ENCODE measurements at places on chromosomes 7 and 10.

DNA sequence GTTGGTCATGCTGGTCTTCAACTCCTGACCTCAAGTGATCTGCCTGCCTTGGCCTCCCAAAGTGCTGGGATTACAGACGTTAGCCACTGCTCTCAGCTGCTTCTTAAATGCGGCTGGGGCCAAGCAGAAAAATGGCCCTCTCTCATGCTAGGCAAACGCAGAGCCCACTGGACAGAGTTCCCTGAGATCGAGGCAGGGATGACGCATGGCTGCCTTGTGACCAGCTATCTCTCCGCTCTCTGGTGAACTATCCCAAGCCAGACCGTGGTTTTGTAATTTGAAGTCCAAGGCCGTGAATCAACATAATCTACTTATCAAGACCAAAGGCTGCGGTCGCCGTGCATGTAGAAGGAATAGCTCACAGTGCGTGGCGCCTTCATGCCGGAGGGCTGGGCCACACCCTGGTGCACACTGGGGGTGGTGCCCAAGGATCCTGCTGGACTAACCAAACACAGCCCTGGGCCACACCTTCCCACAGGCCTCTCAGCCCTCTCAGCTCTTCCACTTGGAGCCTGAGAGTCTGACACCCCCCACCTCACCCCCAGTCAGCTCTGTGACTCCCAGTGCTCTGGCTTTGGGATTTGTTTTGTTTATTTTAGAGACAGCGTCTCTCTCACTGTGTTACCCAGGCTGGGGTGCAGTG is 88.1 kb upstream of the CUX1 start:
- DNase-seq, result peak; percentile 93

DNA sequence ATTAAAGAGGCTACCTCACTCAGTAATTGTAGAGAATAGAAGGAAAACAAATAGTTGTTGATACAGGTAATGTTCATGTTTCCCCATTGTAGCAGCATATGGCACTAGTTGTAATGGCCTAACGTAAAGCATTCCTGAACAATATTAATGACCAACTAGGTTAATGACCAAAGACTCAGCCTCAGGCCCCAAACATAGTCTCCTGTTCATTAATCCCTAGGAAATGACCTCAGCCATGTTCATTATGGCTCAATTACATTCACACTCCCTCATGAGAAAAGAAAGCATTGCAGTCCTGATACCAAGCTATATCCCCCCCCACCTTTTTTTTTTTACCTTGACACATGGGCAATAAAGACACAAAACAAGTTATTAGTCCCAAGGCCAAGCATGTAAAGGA is 12.7 kb downstream of the FRMD4A start:
- no peak for DNase-seq

GRCh38 chr10:103942866-103943265 is 24.1 kb upstream of the SLK start:
- DNase-seq, result no peak

GRCh38 chr7:21169667-21170580 is 258.0 kb upstream of the SP4 start:
- DNase-seq, result no peak

DNA sequence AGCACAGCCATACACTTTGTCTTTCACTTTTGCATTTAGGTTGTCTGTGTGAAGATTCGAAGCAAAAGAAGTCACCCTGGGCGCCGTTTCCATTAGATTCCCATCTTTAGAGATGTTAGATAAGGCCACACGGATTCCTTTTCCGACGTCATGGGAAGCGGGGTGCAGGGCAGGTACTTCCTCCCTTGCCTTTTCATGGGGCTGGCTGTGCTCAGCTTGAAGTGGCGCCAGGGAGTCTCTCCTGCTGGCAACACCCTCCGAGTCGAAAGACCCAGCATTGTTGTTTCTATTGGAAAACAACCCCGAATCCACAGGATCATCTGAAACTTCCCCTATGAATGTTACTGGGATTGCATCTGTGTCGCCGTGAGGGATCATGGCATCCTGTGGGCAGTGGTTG is 246.4 kb upstream of the GRB10 start:
- no peak for DNase-seq

DNA sequence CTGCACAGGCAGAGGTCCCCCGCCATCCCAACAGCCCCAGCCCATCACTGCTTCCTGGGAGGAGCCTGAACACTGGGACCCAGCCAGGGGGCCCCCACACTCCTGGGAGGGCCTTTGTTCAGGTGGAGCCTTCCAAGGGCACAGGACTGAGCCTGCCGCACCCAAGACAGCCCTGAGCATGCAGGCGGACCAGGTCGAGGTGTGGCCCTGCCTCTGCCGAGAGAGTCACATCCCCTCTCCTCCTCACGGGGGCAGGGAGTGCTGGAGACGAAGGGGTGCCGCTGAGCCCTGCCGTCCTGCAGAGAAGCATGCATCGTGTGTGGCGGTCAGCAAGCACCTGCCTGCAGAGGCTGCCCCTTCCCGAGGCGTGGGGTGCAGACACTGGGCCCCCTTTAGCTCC is 7.3 kb upstream of the MAFK start:
- no peak for DNase-seq

- peak; percentile 56 for DNase-seq
Observed at GRCh38 chr7:81367326-81367931, 402.4 kb downstream of the HGF start.

- DNase-seq, result no peak
Observed at GRCh38 chr7:136667584-136667983, 200.9 kb upstream of the CHRM2 start.

GRCh38 chr7:39921506-39922175 is 28.4 kb upstream of the CDK13 start:
- DNase-seq, result no peak

- no peak for DNase-seq
Observed at GRCh38 chr7:143042790-143043271, 9.3 kb upstream of the OR6V1 start.

DNA sequence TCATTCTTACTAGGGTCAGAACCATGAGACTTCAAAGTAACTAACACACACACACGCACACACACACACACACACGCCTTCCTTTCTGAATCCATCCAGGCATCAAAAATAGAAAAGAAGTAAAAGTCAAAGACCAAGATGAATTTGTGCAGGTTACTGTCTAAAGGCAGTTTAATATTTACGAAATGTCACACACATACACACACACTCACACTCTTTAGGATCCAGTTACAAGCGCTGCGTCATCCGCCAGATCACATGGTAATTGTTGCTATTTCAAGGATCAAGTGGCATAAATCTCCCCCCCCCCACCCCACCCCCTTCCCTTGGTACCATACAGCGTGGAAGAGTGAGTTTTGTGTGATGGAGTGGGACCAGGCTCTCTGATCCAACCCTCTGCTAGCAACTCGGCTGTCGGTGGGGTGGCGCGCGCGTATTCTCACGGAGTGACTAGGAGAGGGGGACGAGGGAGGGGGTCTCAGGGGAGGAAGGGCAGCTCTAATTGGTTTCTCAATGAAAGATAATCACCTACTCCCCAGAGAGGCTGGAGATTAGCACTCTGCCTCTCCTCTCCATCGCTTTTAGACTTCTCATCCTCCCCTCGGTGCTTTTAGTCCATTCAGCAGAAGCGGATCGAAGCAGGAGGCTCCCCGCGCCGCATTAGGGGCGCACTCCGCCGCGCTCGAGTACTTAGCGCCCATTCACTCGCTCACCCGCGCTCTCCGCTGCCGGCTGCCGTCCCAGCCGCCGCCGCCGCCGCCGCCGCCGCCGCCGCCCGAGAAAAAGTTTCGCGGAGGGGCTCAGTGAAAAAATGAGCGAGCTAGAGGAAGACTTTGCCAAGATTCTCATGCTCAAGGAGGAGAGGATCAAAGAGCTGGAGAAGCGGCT is 83.5 kb upstream of the PRKG1 start:
- peak; percentile 92 for DNase-seq

- no peak for DNase-seq
Observed at GRCh38 chr10:75646916-75647315, 215.5 kb downstream of the LRMDA start.

GRCh38 chr10:114044247-114045135 is 825 bp downstream of the ADRB1 start:
- no peak for DNase-seq

DNA sequence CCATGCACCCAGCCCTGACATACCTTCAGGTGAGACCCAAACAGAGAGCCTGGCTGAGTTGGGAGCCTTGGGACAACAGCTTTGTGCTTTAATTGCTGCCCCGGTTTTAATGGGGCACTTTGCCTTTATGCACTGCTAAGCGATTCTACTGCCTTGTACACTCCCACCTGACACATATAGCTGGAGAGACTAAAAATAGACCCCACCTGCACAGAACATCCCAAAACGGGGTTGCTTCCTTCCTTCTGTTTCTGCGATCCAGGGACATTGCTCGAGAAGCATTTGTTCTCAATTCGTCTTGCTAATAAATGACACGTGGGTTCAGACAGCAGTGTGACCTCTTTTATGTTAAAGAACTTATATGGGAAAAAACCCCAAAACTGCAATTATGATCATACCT is 258.8 kb upstream of the MYO3A start:
- no peak for DNase-seq

DNA sequence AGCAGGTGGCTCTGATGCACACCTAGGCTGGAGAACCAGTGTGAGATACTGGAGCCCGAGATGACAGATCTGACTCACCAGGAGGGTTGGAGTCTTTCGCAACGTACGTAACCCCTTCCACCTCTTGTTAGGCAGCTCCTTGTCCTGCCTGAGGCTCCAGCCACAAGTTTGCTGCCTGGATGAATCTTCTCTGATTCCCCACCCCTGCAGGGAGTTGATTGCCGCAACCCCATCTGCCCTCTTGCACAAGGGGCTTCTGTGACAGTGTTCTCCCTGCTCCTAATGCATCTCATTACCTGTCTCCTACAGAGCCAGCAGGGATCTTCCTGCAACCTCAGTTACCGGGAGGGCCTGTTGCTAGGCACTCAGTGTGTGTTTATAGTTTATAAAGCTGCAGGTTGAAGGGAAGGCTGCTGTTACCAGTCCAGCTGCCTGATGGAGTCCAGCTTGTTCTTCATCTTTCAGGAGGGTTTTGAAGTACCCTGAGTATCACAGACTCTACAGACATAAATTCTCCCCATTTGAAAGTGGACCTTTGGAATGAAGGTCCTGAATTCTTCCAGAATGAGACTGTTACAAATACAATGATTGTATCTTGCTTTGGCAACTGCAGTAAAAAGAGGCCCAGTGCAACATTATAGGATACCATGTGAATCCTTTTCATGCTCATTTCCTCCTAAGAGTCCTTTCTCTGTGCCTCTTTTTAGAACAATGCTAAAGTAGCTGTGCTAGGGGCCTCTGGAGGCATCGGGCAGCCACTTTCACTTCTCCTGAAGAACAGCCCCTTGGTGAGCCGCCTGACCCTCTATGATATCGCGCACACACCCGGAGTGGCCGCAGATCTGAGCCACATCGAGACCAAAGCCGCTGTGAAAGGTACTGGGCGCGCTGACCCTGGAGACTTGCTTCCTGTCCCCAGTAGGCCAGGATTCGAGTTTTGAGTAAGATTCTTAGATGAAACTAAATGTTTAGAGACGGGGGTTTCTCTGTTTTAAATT is 6.5 kb downstream of the MDH2 start:
- DNase-seq, result peak; percentile 30

GRCh38 chr7:70338015-70338414 is 739.7 kb downstream of the AUTS2 start:
- no peak for DNase-seq

DNA sequence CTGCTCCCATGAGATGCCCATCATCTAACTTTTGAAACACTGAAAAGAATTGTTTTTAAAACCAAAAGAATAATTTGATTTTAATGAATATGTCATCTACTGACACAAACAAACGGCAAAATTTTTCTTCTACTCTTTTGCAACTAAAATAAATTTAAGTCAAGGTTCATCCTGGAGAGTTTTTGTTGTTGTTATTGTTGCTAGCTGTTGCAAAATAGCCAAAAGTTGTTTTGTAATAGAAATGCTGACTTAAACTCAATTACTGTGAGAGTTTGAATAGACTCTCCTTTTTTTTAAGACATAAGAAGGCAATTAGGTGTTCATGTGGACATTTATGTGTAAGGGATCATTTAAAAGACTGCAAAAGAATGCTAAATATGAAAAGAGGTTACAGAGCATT is 146.0 kb upstream of the SEM1 start:
- DNase-seq, result no peak

- peak; percentile 39 for DNase-seq
Observed at GRCh38 chr7:18895456-18895855, 222.0 kb downstream of the TWIST1 start.

- DNase-seq, result no peak
Observed at GRCh38 chr7:150620617-150621371, 11.4 kb downstream of the GIMAP6 start.

DNA sequence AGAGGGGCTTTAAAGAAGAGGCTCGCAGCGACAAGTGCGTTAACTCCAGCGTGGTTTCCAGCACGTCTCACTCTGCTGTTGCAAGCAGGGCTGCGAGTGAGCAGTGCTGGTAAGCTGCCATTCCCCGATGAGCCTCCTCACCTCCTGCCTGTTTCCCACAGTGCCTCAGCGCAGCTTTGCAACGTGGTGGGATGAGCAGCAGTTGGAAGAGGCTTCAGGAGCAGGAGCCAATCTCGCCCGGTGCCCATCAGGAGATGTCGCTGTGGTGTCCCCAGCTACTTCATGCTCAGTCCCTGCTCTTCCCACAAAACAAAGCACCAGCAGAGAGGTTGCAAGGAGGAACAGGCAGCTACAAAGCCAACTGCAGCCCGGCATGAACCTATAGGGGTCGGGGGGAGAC is 2.4 kb upstream of the ADARB2 start:
- no peak for DNase-seq

GRCh38 chr10:7337431-7338171 is 73.2 kb downstream of the SFMBT2 start:
- DNase-seq, result no peak

DNA sequence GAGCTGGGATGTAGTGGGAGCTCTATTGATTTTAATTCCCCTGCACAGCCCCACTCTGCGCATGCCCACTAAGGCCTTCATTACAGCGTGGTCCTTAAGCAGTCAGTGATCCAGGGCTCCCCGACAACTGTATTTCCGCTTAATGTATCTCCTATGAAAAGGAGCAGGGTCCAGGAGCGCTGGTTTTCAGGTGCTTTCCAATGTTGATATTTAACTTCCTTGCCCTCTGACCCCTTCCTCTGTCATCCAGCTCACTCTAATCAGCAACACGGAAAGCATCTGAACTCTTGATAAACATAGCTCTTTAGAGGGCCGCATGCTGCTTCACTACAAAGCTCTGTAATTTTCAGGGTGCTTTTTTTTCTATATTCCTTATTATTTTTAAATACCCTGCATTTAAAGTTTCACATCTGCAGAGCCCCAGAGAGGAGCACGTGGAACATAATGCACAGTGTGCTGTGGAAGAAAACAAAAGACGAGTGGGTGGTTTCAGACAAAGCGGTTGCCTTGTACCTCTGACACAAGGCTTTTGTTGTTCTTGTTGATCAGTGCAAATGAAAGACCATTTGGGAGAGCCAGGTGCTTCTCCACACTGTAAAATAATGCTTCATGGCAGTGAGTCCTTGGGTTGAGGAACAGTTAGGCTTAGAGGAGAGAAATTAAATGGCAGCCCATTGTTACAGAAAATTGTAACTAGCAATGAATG is 465.9 kb upstream of the CELF2 start:
- no peak for DNase-seq

- DNase-seq, result peak; percentile 71
Observed at GRCh38 chr7:107610323-107610722, 30.3 kb downstream of the BCAP29 start.
